ENCODE measurements at places on chromosomes 3 and 15.

DNA sequence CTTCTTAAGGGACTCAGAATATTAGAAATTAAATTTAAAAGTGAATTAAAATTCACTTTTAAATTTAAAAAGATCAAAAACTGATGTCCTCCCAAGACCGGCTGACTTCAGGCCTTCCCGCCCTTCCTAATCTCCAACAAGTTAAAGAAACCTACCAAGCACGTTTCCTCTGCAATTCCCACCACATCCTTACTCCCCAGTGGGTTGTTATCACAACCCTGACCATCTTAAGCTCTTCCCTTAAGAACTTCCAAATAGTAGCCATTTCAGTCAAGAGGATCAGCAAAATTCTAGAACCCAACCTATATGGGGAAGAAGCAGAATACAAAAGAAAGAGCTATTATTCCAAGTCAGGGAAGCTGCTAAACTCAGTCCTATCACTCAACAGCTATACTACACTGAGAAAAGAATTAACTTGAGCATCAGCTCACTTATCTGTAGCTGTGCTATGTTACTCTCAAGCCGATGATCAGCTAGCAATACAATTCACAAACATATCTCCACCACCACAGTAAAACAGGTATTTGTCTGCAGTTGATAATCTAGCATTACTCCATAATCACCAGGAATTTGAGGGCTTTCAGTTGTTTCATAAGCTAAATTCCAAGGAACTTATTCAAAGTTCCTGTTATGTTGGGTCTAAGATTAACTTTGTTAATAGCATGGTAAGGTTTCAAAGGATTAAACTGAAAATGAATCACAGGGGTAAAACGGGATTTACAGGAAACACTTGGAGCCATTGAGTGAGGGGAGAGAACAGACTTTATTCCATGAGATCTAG, 14.3 kb downstream of the ABCC5 start:
- DNase-seq: no peak

GRCh38 chr3:41288785-41289184, 89.5 kb downstream of the CTNNB1 start:
- DNase-seq: no peak

- no peak for DNase-seq
Measured at GRCh38 chr15:75508840-75509532, 57.5 kb upstream of the SIN3A start.

DNA sequence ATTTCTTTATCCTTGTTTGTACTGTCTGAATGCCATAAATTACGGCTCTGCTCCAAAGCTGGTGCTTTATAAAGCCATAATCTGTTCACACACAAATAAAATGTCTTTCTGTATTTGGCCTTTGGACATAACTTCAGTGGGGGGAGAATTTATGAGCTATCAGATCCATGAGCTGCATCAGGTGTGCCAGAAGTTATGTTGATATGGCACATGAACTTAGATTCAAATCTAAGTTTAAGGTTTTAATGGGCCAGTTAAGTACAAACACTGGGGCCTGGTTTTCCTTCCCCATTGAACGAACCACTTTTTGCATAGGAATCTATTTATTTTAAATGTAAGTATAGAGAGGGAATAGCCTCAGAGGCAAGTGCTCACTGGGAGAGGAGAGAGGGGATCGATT, 239.9 kb downstream of the NFKBIZ start:
- DNase-seq: no peak

GRCh38 chr3:37907371-37907770, 45.7 kb downstream of the CTDSPL start:
- DNase-seq: no peak

GRCh38 chr3:5226783-5227182, 39.3 kb downstream of the EDEM1 start:
- DNase-seq: no peak

GRCh38 chr3:30605706-30606300, 598 bp upstream of the TGFBR2 start:
- no peak for DNase-seq

- no peak for DNase-seq
Measured at GRCh38 chr3:108507902-108508301, 2.5 kb downstream of the MYH15 start.

DNA sequence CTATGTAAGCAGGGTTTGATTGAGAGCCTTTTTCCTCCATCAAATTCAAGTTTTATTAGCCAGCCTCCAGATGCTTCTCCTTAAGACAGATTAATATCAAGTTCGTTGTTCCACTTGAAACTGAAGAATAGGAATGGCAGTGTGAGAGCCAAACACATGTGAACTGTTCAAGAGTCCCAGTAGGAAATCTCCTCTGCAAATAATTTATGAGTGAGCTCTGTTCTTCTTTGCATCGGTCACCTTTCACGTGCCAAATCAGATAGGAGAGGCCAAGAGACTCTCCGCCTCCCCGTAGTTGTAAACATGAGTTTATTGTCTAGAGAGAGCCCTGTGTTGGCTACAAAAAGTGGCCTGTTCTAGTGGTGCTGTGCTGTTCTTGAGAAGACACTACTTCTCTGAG, 372.1 kb upstream of the NR2F2 start:
- no peak for DNase-seq

DNA sequence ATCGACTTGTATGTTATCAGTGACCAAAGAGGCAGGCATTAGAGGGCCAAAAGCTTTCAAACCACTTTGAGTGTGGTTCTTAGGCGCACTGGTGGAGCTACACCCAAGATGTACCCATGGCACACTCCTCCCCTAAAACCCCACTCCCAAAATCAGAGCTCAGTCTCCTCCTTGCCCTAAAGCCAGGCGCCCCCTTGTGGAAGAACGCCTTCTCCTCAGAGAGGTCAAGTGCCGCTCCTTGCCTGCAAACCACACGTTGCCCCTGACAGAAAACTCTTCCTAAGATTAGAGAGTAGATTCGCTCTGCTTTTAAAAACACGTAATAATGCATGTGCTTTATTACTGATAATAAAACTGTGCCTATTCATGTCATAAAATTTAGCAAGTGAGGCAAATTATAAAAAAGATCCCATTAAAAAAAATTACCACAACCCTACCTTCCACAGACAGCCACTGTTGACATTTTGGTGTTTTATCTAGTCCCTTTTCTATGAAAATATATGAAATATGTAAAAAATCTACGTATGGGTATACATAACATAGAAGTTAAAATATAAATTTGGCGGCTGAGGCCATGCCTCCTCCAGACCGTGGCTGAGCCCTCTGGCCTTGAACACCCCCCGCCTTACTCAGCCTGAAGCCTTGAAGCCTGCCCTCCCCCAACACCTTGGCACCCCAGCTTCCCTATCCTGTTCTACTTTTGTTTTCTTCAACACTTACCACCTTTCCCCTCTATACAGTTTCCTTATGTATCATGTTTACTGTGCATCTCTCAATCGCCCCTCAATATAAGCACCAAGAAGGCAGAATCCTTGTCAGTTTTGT, 33.5 kb downstream of the BCL2L10 start:
- no peak for DNase-seq

DNA sequence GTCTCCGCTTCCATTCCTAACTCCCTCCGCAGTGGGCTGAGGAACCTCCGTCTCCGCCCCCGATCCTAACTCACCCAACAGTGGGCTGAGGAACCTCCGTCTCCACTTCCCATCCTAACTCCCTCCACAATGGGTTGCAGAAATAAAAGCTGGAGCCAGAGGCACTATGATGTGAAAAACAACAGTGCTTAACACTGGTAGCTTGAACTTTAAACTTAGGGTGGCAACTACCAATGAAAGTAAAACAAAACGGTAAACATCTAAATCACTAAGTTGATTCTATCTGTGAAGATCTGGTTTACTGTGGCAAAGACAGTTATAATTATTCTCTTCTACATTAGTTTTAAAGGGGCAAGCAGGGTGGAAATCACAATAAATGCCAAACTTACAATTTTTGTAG, 25.9 kb upstream of the GP5 start:
- no peak for DNase-seq

- no peak for DNase-seq
Measured at GRCh38 chr3:171753665-171754408, 56.4 kb downstream of the PLD1 start.

GRCh38 chr3:25421747-25422146, 6.3 kb upstream of the RARB start:
- no peak for DNase-seq

GRCh38 chr15:56165234-56165633, 78.4 kb downstream of the RFX7 start:
- no peak for DNase-seq

- no peak for DNase-seq
Measured at GRCh38 chr3:61812517-61812916, 251.1 kb downstream of the PTPRG start.

DNA sequence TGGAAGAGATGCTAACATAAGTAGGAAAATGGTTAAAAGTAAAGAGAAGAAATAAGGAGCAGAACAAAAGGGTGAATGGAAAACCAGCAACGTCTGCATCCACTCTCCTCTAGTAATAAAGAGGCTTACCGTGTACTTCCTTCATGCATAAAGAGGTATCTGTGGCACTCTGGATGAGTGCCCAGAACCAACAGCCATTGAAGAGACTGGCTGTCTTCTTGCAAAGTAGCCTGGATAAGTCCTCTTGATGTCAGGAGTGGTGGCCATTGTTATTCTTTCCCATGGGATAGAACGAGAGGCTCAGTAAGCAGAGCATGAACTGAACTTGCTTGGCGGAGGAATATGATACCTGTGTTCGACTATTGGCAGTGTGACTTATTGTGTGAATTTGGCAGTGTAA, 186.2 kb upstream of the RASGRP1 start:
- no peak for DNase-seq

GRCh38 chr15:38860253-38860652, 295.6 kb upstream of the RASGRP1 start:
- no peak for DNase-seq

DNA sequence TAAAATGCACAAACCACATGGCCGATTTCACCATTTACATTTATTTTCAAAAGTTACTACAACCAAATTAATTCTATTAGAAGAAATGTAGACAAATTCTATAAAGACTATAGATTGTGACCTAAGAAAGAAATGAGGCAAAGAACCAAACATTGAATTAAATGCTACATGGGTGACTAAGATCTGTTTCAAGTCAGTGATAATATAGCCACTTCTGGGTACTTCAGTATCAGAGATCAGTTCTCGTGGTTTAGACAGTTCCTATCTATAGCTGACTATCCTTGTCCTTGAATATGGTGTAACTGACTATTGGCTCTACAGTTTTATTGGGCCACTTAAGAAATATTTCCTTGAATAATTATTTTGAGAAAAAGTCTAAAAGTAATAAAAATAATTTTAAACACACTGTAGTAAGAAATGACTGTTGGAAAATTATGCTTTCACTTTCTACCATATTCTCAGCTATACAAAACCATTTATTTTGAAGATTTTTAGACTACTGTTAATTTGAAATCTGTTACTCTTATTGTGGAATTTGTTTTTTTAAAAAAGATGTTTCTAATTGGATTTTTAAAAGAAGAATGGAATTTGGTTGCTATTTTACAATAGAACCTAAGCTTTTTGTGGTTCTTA, 14.1 kb downstream of the KCNMB3 start:
- no peak for DNase-seq

- DNase-seq: no peak
Measured at GRCh38 chr15:87340370-87340769, 916.2 kb downstream of the NTRK3 start.

DNA sequence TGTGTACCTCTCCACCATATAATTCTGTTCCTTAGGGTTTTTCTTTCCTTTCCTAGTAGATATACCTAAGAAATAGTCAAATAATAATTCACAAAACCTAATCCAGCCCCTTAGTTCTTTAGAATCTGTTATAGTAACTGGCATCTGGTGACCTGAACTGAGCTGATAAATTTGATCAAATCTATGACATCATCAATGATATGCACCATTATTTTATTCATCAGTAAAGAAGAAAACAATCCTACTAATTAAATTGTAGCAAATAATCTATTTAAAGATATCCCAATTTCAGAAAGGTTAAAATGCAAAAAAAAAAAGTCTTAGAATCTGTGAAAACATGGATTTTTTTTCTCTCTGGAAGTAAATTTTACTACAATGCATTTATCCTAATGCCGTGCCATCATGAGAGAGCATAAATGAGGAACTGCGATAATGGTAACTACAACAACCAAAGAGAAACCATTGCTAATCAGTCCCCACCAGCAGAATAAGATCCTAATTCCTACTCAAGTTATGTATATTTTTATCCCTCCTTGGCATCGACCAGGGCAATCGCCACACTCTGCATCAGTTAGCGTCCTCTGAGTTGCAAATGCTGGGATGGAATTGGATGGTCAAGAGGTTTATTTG, 6.6 kb upstream of the MNS1 start:
- no peak for DNase-seq

DNA sequence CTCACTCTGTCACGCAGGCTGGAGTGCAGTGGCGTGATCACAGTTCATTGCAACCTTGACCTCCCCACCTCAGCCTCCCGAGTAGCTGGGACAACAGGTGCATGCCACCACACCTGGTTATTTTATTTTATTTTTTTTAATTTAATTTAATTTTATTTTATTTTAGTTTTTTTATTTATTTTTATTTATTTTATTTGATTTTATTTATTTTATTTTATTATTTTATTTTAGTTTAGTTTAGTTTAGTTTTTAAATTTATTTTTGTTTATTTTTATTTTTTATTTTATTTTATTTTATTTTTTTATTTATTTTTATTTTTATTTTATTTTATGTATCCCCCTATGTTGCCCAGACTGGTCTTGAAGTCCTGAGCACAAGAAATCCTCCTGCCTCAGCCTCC, 202.3 kb upstream of the SLCO3A1 start:
- DNase-seq: no peak

GRCh38 chr3:181839039-181839915, 127.6 kb downstream of the SOX2 start:
- no peak for DNase-seq

GRCh38 chr15:73065114-73065513, 12.9 kb downstream of the NEO1 start:
- DNase-seq: no peak

DNA sequence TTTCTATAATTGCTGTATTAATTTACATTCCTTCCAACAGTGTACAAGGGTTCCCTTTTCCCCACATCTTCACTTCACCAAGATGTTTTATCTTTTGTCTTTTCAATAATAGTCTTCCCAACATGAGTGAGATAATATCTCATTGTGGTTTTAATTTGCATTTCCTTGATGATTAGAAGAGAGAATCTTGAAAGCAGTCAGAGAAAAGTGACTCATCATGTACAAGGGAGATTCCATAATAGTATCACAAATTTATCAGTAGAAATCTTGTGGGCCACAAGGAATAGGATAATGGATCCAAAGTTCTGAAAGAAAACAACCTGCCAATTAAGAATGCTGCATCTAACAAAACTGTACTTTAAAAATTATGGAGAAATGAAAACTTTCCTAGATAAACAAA, 189.3 kb downstream of the NECTIN3 start:
- DNase-seq: no peak

- no peak for DNase-seq
Measured at GRCh38 chr15:63843901-63844317, 10.2 kb upstream of the HERC1 start.

- DNase-seq: no peak
Measured at GRCh38 chr3:150673966-150674365, 29.8 kb downstream of the ERICH6 start.

- no peak for DNase-seq
Measured at GRCh38 chr3:27939940-27940339, 217.8 kb upstream of the EOMES start.

Data from brain pericyte (primary cell).